COR-L47 (cell line): ENCODE measurements at places on chromosomes 12 and 14.
A peak's percentile ranks its signal among the peaks of the same experiment; 100 is the strongest.

DNA sequence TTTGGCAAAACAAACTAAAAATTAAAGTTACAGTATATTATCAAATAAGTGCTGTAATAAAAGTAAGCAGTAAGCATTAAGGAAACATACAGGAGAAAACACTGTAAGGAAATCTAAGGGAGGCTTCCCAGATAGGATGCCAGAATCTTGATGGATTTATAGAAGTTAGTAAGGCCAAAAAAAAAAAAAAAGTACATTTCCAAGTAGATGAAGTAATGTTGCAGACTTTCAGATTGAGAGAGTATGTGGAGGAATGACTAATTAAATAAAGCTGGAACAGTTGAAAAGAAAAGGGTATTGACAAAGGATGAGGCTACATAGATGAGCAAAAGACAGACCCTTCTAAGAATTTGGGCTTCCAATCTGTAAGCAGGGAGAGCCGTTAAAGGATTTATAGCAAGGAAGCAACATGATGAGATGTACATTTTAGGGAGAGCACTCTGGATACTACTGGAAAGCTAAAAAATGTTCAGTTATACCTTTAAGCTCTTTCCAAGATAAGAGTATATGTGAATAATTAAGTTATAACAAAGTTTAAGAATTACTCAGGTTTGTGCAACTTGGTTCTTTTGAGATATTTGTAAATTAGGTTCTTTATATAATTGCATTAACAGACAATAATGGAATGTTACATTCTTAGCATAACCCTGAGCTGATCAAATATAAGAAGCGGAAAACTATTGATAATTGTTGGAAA lies 87.5 kb upstream of the MON2 start:
- DNase-seq = no peak

- peak; percentile 41 for DNase-seq
These were observed 475.6 kb downstream of the PDZRN4 start for GRCh38 chr12:41663598-41664265.

GRCh38 chr14:40417777-40418401 lies 985.7 kb upstream of the FBXO33 start:
- DNase-seq = peak; percentile 34

GRCh38 chr12:26231470-26231869 lies 36.1 kb downstream of the SSPN start:
- DNase-seq = no peak

DNA sequence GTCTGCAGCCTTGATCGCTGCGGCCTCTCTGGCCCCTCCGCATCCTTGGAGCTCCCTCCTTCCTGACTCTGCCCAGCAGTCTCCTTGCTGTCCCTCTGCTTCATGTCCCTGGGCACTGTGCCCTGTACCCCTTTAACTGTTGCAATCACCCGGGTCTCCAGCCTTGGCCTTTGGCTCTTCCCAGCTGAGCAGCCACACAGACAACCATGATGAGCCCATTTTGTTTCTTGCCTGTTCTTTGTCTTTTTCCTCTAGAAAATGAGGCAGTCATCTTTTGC lies 40.6 kb upstream of the MEG3 start:
- no peak for DNase-seq

- no peak for DNase-seq
These were observed 11.1 kb downstream of the DICER1 start for GRCh38 chr14:95146079-95146771.

- DNase-seq = no peak
These were observed 363.8 kb upstream of the TMEM132C start for GRCh38 chr12:127903146-127903545.

GRCh38 chr14:58701604-58702003 lies 63.8 kb downstream of the DACT1 start:
- DNase-seq = no peak

DNA sequence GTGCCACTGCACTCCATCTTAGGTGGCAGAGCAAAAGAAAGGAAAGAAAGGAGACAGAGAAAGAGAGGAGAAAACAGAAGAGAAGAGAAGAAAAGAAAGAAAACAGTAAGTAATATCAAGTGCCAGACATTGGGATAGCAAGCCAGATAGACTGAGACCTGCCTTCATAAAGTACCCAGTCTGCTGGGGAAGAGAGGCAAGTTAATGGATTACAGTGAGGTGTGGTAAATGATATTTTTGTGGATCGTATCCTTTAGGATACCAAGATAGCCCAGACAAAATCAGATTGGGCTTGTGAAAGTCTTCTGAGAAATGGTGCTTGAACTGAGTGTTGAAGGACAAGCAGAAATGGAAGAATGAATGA lies 1.5 kb upstream of the SPTSSA start:
- no peak for DNase-seq

- DNase-seq = no peak
These were observed 207.3 kb downstream of the AEBP2 start for GRCh38 chr12:19646599-19646998.

DNA sequence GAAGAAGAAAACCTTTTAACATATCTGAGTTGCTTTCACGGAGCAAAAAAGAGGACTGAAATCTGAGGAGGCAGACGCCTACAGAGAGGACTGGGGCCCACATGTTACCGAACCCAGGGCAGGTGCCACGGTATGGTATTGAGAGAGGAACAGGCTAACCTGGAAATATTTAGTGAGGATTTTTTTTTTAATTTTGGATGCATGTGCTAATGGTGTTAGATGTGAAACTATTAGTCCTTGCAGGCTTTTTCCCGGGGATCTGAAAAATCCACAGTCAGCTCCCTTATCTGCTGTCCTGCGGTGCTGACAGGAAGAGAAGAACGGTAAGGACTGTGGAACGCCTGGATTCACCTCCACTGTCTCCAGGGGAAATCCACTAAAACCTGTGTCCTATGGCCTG lies 819.7 kb downstream of the TMEM121 start:
- DNase-seq = no peak
